ENCODE measurements at places on chromosomes 1 and 21.

DNA sequence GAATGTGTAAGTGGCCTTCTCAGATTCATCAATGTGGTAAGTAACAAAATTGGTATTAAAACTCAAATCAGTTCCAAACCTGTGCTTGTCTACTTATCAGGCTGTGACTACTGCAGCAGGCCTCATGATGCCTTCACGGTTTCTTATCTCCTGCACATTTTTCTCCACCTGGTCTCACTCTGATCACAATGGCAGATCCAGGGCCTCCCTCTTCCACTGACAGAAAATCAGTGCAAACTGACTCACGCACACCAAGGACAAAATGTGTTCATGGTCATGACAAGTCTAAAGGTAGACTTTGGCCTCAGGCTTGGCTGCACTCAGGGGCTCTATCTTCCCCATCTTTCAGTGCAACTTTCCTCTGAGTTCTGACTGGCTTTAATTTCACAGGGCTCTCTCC is 56.7 kb upstream of the ATP1A1 start:
- no peak for DNase-seq

GRCh38 chr1:94901841-94902240 is 25.1 kb downstream of the CNN3 start:
- DNase-seq: no peak

- DNase-seq: no peak
Observed at GRCh38 chr1:53442299-53442698, 16.9 kb upstream of the DMRTB1 start.

GRCh38 chr1:85638412-85638811 is 57.9 kb downstream of the CCN1 start:
- no peak for DNase-seq

DNA sequence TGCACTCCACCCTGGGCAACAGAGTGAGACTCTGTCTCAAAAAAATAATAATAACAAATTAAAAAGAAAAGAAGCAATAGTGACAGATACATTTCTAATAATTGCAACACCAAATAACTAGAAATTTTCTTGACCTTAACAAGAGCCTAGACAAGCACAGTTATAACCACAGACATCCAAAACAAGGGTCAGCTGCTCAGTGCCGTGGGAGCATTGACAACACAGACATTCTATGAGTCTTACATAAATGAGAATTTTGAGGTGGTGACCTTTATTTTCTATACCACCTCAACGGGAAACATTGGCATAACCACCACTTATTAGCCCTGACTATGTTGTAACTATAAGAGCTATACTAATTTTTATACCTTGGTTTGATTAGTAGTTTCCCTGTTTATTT is 156.1 kb downstream of the NR5A2 start:
- no peak for DNase-seq

- no peak for DNase-seq
Observed at GRCh38 chr1:41720861-41721410, 197.8 kb downstream of the HIVEP3 start.

- no peak for DNase-seq
Observed at GRCh38 chr21:14985306-14985705, 79.5 kb downstream of the NRIP1 start.

DNA sequence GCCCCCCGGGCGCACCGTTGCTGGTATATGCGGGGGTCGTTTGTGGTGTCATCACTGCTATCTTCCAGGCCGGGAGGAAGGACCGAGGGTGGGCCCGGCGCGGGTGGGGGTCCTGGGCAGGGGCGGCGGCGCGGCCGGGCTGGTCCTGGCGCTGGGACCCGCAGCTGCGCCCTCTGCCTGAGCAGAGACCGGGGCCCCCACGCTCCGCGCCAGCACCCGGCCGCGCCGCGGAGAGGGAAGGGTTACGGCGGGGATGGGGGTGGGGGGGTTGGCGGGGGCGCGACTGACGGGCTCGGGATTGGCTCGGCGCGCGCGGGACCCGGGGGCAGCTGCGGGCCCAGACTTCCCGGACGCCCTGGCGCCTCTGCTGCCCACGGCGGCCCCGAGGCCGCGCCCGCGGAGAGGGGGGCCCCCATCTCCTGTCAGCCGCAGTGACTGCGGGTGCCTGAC is 13.8 kb upstream of the SAMD11 start:
- DNase-seq: peak; percentile 46

GRCh38 chr1:51433972-51434510 is 85.0 kb downstream of the EPS15 start:
- DNase-seq: no peak

DNA sequence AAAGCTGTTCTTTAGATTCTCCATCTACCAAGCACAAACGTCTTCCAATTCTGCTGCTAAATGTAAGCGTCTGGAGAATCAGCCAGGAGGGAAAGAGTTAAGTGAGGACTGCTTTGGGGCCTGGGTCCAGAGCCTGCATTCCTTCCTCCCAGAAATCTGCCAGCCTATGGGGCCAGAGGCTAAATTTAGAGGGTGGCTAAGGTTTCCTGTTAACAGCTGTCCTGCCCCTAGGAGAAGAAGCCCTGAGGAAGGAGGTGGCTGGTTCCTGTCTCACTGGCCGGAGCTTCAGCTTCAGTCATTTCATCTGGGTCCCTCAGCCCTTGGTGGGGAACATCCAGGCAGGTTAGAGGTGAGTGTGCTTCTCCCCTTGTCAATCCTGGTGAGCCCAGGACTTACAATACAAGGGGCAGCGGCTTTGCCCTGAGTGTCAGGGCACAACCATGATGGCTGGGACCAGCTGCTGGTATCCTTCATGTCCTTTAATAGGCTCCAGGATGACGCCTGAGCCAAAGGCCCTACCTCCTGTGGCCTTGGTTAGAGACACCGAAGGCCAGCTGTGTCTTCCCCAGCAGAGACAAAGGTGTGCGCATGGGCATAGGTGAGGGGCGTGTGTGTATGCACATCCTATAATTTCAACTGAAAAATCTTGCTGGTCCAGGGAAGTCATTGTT is at the start of gene STYXL2:
Gene STYXL2 (plus strand): TSS at position 230 of the 671 bp plus-strand sequence. CDS start 775 bp downstream, outside the sequence.
- DNase-seq: no peak

GRCh38 chr1:226436472-226436854 is 28.6 kb upstream of the PARP1 start:
- no peak for DNase-seq

GRCh38 chr1:55057956-55058298 is 18.6 kb downstream of the PCSK9 start:
- DNase-seq: no peak

- DNase-seq: peak; percentile 74
Observed at GRCh38 chr1:119101563-119101962, 38.9 kb downstream of the WARS2 start.

DNA sequence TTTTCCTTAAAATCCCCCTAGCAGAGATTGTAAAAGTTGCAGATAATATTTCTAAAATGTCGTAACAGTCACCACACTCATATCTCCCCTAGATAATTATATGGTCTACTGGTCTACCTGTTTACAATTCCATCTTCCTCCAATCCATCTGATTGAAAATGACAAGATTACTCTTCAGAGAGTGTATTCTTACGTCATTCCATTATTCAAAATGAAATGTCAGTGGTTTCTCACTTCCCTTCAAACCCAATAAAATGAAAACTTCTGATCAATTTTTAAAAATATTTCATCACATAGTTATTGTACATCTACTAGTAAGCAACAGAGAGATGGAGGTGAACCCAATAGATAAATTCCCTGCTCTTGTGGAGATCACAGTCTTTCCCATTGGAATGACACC is 202.2 kb upstream of the C8B start:
- DNase-seq: no peak
